AG08395 (cell line): ENCODE measurements at places on chromosomes 3 and 15.

- DNase-seq = no peak
Measured at GRCh38 chr3:167978071-167978470, 117.7 kb downstream of the GOLIM4 start.

DNA sequence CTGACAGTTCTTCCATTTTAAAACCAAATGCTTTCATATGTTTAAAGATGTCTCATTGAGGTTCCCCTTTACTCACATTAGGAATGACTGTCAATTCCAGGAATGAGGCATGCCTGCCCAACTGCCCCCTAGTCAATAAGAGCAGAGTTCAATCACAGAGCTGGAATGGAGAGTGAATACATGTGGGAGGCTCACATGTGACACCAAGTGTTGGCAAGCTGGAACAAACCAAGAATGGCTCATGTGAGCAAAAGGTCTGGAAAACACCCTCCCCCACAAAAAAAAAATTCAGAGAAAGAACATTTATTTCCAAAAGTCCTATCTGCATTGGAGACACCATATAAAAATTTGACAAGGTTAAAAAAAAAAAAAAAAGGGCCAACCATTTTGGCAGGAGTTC is 3.7 kb downstream of the PBRM1 start:
- peak; percentile 71 for DNase-seq

- DNase-seq = peak; percentile 60
Measured at GRCh38 chr15:79849789-79850188, 47.0 kb downstream of the MTHFS start.

- DNase-seq = no peak
Measured at GRCh38 chr15:40543082-40543481, 21.8 kb downstream of the CCDC32 start.

- DNase-seq = peak; percentile 34
Measured at GRCh38 chr3:34016925-34017587, 218.6 kb downstream of the PDCD6IP start.

GRCh38 chr3:67297715-67298475 is 299.8 kb downstream of the KBTBD8 start:
- DNase-seq = no peak

GRCh38 chr3:10627884-10628572 is 122.6 kb upstream of the ATP2B2 start:
- no peak for DNase-seq

DNA sequence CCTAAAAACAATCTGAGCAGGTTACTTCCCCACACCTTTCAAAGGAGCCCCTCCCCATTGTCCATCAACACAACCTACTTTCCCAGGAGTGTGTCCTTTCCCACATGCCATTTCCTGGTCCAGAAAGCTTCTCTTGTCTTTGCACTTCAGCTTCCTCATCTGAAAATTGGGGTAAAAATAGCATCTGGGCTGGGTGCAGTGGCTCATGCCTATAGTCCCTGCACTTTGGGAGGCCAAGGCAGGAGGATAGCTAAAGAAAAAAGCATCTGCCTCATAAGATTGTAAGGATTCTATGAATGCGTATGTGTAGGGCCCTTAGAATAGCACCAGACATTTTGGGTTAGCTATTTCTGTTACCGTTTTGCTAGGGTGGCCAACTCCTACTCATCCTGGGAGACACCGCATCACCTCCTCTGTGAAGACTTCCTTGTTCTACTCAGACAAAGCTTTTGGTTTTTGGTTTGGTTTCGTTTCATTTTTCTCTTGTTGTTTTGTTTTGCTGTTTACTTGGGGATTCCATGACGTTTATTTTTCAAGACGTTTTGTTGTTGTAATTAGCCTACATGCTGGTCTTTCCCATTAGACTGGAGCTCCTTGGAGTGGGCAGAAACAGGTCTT is 224.4 kb upstream of the TLE3 start:
- DNase-seq = no peak

- peak; percentile 90 for DNase-seq
Measured at GRCh38 chr3:72255191-72255590, 470.2 kb upstream of the PROK2 start.

- no peak for DNase-seq
Measured at GRCh38 chr3:72582211-72582878, 265.9 kb downstream of the SHQ1 start.
